ENCODE measurements at places on chromosomes 4 and X.

- DNase-seq: no peak
Measured at GRCh38 chrX:45750639-45751038, 550.0 kb upstream of the DIPK2B start.

DNA sequence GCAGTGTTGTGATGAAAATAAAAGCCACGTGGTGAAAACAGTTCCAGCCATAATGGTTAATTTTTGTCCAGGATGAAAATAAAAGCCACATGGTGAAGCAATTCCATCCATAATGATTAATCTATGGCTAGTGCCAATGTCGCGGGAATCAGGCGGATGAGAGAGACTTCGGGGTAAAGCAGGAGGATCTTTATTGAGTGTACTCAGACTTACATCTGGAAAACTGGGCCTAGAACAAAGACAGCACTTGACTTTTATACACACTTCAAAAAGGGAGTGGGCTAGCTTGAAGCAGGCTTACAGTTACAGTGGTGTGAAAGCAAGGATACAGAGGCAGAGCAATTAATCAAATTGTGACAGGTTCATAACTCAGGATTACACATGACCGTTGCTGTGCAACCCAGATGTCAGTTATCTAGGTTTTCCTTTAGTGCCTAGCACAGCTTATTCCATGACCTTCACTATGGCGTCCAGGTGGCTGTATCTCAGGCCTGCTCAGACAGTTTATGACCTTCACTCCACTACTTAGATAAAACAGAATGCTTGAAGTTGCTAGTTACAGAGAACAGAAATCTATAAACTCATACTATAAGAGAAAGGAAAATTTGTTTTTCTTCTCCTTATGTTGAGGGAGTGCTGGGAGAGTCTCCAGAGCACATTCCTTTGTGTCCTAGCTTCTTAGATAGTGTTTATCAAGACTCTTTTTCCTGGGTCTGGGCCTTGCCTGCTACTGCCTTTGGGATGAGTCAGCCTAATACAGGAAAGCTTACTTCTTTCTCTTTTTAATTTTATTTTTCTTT is 5.9 kb upstream of the PLA2G12A start:
- no peak for DNase-seq

DNA sequence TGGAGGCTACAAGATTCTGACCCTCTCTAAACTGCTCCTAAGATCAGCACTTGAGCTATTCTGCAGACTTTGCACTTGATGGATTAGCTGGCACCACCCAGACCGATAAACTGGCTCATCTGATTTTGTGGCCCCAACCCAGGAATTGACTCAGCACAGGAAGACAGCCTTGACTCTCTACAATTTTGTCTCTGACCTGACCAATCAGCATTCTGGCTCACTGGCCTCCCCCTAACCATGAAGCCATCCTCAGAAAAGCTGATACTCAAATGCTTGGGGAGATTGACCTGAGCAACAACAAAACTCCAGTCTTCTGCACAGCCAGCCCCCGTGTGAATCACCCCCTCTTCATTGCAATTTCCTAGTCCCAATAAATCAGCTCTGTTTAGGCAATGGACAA is 195.4 kb upstream of the PPP1R2C start:
- DNase-seq: no peak

DNA sequence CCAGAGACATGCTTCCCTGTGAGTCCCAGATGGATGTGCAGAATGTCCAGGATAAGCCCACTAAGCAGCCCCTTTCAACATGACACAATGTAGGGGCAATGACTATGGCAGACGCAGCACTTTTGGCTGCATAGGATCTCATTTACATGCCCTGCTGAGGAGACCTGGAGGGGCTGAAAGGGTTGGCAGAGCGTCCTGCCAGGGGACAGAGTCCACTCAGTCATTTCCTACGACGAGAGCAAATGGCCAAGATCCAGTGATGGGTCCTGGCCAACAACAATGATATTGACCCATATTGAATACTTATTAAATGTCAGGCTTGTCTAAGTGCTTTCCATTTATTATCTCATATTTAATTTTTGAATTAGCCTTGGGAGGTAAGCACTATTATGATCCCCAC is 41.4 kb downstream of the LGI2 start:
- no peak for DNase-seq

DNA sequence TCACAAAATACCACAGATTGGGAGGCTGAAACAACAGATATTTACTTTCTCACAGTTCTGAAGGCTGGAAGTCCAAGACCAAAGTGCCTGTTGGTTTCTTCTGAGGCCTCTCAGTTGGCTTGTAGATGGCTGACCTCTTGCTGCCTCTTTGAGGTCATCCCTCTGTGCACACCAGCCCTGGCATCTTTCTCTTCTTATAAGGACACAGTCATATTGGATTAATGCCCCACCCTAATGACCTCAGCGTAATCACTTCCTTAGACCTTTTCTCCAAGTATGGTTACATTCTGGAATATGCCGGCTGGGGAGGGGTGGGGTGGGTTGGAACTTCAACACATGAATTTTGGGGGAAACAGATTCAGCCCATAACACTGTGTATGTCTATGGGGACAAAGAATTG is 116.2 kb upstream of the LNX1 start:
- DNase-seq: no peak

DNA sequence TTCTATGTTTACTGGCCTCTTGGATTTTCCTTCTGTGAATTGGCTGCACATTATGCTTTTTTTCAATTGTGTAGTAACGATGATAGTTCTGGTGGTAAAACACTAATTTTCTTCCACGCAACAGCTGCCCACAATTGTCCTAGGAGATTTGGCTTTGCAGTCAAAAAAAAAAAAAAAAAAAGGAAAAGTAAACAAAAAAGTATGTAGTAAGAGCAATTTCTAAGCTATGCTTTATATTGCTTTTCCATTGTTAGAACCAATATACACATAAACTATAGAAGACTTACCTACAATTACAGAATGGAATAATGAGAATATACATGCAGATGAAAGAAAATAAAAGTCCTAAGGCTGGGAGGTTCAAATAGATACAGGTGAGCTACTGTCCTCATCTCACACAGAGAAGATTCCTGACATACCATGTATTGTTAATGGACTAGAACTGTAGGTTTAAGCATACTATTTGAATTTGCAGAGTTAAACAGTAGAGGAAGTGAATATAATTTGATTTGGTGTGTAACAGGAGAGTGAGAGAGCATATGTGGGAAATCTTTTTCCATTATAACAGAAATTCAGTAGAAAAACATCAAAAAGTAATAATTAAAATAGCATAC is 976.2 kb downstream of the RAB28 start:
- DNase-seq: no peak

- DNase-seq: peak; percentile 91
Measured at GRCh38 chrX:103310555-103311398, at the start of gene BEX2. BEX2 (minus strand) TSS chrX:103310990; CDS start chrX:103309976, 1,014 bp downstream.

DNA sequence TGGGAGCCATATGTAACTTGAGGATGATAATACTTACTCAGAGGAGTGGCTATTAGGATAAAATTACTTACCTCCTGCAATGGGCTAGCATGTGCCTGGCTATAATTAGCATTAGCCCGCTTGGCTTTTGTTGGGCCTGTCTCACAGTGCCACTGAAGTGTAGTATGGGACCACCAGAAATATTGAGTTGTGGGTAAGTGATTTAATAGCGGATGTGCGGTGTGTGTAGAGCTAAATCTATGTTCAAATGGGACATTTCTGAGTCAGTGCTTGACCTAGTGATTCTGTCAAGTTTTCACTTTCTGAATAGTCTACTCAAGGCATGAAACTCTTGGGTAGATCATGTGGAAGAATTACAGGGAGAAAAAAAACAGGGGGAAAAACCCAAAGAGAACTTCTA is 3.5 kb upstream of the CLNK start:
- no peak for DNase-seq

GRCh38 chr4:13261486-13262257 is 222.5 kb downstream of the RAB28 start:
- DNase-seq: no peak

GRCh38 chr4:109928327-109929045 is 15.8 kb downstream of the EGF start:
- no peak for DNase-seq

DNA sequence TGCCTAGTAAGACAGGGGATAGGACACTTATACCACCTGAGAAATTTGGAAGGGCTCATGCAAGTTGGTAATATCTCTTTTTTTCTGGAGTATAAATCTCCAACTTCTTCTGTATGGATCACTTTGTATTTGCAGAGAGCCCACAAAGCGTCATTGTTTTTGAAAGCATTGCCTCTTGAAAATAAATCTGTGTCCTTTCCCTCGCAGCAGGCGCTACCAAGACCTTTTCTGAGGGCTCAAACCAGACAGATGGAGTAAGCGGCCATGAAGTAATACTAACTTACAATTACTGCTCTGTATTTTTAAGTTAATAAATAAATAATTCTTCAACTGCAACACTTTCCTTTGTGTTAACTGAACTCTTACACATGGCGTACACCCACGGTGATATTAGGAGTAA is 56.0 kb upstream of the FBXW7 start:
- no peak for DNase-seq

DNA sequence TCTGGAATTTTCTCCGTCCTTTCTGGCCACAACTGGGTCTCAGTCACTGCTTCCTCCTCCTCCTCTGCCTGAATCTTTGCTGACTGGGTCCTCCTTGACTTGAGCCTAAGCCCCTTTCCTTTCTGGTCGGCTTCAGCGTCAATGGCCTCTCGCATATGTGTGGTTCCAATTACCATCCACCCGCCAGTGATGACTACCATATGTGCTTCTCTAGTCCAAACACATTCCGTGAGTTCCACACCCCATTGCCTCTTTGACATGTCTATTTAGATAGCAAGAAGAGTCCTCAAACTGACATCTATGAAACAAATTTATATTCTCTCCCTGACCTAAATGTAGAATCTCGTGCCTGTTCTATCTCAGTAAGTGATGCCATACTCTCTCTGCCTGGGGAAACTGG is 19.8 kb downstream of the MXRA5 start:
- no peak for DNase-seq

- DNase-seq: no peak
Measured at GRCh38 chr4:176790398-176790797, 2.3 kb downstream of the VEGFC start.

GRCh38 chrX:37754516-37754915 is 25.3 kb upstream of the CYBB start:
- peak; percentile 11 for DNase-seq

- no peak for DNase-seq
Measured at GRCh38 chrX:154472685-154473632, 6.1 kb downstream of the LAGE3 start.

GRCh38 chrX:151982222-151982621 is 7.7 kb upstream of the GABRE start:
- no peak for DNase-seq

DNA sequence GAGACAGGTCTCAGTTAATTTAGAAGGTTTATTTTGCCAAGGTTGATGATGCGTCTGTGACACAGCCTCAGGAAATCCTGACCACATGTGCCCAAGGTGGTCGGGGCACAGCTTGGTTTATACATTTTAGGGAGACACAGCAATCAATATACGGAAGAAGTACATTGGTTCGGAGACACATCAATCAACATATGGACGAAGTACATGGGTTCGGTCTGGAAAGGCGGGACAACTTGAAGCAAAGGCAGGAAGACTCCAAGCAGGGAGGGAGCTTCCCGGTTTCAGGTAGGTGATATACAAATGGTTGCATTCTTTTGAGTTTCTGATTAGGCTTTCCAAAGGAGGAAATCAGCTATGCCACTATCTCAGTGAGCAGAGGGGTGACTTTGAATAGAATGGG is 225.2 kb upstream of the ZFP42 start:
- no peak for DNase-seq

GRCh38 chrX:15399962-15400391 is 15.8 kb upstream of the VEGFD start:
- no peak for DNase-seq

GRCh38 chr4:67459164-67459563 is 86.1 kb downstream of the CENPC start:
- DNase-seq: no peak

- peak; percentile 61 for DNase-seq
Measured at GRCh38 chr4:6546681-6547447, 28.1 kb upstream of the MAN2B2 start.

DNA sequence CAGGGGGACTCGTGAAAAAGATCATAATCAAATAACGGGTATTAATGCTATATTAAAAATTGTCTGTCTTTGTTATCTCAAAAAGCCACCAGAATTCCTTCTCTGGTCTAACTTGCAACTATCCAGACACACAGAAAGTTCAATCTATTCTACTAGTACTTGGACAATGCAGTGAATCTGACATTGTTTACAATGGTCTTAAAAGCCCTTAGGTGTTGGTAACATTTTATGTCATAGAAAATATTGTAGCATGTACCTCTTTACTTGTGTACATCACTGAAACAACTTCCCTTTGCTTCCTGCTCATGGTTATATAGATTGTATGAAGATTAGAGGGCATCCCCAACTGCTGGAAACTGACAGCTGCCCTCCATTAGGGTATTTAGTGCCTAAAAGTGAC is 71.1 kb upstream of the PPP3CA start:
- no peak for DNase-seq

GRCh38 chr4:148793221-148793620 is 351.0 kb upstream of the NR3C2 start:
- DNase-seq: no peak

DNA sequence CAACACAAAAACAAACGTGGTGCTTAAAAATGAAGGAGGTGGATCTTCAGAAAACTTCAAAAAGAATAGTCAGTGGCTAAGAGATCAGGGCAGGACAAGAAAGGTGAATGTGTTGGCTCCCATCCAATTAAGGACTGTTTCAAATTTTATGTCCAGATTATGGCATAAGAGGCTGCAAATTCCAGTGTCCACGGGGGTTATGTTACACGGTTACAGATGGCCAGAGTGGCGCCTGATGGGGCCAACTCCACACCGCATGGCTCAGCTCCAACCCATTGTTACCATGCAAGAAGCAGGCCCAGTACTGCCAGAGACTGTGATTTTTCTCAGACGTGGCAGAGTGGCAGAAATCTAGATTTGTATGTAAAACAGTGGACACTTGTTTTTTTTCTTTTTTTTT is 168.4 kb upstream of the TENM3 start:
- DNase-seq: no peak

DNA sequence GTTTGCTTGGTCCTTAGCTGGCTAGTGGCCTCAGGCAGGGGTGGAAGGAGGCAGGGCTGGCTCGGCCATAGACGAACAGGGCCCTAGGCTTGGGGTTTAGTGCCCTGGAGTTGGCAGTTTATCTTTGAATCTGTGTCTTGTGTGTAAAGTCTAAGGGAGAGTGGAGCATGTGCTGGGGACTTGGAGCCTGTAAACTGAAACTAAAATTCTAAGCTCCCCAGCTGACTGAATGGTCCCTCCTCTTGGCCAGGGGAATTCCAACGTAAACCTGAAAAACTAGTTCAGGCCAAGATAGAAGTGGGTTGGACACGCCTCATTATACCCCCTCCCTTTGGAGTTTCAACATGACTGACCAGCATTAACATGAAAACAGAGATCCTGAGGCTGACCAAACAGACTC is 46.1 kb upstream of the GPR78 start:
- DNase-seq: no peak

- DNase-seq: no peak
Measured at GRCh38 chr4:23220911-23221310, 528.2 kb downstream of the GBA3 start.

- DNase-seq: no peak
Measured at GRCh38 chrX:40031911-40032310, 65.8 kb downstream of the BCOR start.

GRCh38 chrX:154918060-154918483 is 31.9 kb downstream of the F8A1 start:
- DNase-seq: peak; percentile 19

- peak; percentile 4 for DNase-seq
Measured at GRCh38 chrX:150635952-150636351, 57.2 kb upstream of the MTMR1 start.

Data from activated naive CD4-positive, alpha-beta T cell treated with anti-CD3 and anti-CD28 coated beads for 36 hours (primary cell).